ENCODE measurements at places on chromosomes 11 and 22.

GRCh38 chr22:10741210-10741609 lies 4786.8 kb upstream of the OR11H1 start:
- DNase-seq = no peak

GRCh38 chr11:89436071-89436470 lies 55.1 kb downstream of the NOX4 start:
- no peak for DNase-seq

- DNase-seq = no peak
These were observed 72.1 kb downstream of the BRD1 start for GRCh38 chr22:49755631-49756001.

- no peak for DNase-seq
These were observed 4.8 kb upstream of the CASTOR1 start for GRCh38 chr22:30294066-30294465.

- no peak for DNase-seq
These were observed 45.5 kb upstream of the GLYATL1B start for GRCh38 chr11:59040607-59041006.

DNA sequence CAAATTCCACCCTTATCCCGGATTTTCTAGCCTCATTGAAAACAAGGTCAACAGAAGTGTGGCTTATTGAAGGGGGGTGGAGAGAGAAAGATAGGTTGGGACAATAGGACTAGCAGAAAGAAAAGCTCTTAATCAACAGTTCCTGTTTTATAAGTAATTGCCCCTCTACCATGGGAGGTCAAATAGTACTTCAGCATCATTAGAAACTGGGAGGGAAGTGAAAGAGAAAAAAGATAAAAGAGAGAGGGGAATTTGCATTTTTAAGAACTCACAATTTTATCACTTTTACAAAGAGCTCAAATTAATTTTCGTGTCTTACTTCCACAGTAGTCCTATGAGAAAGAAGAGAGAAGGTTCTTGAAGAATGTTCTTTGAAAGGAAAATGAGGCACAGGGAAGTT lies 89.2 kb downstream of the AMOTL1 start:
- no peak for DNase-seq

GRCh38 chr22:44092636-44093220 lies 68.6 kb downstream of the PARVB start:
- DNase-seq = no peak

DNA sequence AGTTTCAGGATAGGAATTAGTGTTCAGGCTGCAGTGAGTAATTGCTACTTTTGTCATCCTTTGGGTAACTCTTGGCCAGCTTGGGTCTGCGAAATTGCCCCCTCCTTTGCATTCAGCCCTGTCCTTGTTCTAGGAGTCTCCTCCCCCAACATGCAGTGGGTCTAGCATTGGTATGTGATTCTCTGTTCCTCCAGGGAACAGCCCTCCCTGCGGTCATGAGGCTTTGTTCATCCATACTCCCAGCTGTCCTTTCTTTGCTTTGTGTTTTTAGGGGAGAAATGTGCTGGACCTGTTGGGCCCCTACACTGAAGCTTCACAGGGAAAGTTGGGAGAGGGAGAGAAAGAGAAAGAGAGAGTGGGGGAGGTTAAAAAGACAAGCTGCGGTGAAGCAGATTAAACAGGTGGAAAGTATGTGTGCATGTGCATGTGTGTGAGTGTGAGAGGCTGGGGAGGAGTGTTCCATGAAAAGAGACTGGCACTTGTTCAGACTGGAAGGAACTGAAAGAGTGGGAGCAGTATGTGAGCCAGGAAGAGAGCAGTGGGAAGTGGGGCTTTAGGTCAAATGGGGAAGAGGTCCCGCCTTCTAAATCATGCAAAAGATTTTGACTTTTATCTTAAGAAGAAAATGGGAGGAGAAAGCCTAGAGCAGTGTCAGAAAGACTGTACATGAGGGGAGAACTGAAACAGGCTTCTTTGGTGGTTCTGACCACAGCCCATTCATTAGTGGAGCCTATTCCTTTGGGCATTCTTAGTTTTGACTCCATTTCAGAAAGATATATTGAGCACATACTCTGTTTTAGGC lies 17.9 kb upstream of the SESN3 start:
- DNase-seq = no peak

DNA sequence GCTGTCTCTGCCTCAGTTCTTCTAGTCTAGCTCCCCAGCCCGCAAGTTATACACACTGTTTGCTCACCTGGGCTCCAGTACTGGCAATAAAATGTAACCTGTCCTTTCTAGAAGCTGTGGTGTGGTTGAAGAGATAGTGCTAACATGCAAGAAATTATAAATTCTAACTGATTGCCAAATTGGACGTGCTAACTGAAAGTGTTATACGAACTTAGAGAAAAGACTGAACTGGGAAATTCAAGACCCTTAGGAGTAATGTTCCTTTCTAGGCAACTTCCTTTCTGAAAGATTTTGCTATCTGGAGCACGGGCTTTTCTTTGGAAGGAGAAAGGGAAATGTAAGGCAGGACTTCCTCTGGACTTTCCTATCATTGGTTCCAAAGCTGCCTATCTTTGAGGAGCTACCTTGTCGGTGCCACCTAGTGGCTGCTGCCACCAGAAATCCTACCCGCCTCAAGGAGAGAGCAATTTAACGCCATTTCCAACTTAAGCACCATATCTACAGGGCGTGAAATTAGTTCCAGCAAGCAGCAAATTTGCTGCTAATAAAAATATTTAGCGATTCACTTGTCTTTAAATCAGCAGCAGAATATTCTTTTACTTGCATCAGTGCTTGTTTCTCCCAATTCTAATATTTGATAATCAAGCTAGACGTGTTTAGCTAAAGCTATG lies 12.7 kb upstream of the TMEM218 start:
- DNase-seq = no peak

DNA sequence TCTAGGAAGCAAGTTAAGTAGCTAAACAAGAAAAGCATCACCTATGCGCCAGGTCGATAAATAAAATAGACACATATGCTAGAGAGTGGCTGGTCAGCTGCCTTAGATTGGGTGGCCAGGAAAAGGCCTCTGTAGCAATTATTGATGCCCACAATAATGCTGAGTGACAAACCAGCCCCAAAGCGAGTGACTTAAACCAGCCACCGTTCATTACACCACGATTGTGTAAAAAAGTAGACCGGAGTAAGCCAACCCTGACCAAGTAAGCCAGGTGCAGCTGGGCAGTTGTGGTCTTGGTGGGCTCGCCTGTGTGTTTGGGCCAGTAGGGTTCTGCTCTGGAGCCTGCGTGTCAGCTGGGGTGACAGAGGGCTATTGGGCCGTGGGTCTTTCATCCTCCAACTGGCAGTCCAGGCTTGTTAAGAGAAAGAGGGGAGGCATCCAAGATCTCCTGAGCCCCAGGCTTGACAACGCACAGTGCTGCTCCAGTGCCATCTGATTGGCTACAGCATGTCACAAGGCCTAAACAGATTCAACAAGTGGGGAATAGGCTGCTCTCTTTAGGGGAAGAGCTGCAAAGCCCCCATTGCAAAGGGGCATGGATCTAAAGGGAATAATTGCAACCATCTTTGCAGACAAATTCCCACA lies 100.4 kb upstream of the PARVA start:
- no peak for DNase-seq

DNA sequence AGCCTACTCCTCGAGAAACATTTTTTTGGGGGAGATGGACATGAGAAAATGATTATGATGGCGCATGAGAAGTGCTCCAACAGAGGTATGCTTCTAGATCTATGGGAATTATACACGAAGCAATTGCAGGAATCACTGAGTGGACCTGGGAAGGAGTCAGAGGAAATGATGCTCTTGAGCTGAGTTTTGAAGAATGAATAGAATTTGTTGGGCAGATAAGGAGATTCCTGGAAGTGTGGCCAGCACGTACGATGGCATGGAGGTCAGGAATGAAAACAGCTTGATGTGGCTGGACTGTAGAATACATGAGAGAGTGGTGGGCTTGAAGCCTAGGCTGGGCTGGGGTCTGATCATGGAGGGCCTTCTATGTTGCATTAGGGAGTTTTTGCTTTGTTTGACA lies 31.7 kb downstream of the ADAMTS15 start:
- DNase-seq = no peak

DNA sequence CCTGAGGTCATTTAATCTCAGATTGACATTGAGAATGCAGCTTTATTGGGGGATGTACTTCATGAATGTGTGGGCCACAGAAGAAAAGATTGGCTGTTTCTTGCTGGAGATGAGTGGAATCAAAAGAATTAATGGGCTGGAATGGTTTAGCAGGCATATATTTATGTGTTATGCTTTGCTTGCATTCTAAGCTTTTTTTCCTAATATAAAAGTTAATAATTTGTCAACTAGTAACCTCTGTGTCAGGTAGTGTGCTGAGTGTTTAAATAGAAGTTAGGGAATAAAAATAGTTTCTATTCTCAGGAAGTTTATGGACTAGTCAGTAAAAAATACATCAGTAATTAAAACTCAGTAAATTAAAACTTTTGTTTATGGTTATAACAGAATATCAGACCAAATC lies 67.4 kb upstream of the PRODH start:
- DNase-seq = no peak

- no peak for DNase-seq
These were observed 89.3 kb upstream of the CEP126 start for GRCh38 chr11:101825531-101825930.

DNA sequence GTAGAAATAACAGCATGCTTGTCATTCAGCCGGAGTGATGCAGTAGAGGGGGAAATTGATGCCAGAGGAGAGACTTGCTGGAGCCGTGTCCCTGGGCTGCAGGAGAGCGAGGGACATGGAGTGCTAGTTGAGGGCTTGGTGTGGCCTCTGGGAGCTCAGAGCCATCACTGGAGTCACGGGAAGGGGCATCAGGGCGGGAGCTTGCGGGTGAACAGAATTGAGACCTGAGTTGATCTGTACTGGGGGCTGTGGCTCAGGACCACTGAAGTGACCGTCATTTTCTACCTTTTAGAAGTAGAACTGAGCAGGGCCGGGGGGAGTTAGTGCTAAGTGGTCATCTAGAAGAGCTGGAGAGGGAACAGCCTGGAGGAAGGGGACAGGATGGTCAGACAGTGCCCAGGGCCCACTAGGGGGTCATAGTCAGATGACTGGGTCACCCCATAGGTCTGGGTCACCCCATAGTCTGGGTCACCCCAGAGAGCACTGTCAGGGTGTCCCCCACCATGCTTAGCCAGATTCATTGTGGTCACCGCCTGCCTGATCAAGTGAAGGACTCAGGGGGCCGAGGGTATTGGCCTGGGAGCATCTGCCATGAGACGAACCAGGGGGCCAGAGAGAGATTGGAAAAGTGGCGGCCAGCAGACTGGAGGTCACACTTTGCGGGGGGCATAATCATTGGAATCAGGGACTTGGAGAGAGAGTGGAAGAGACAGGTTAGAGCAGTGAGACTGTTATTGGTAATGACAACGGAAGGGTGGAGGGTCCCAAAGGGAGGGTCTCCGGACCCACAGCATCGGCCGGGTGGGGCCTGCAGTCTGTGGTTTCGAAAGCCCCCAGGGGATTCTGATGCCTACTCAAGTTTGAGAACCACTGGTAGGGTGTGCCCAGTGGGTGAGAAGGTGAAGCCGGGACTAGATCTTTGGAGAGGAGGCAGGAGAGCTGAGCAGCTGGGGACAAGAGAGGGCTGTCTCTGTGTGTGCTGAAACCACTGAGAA lies 15.2 kb downstream of the RIBC2 start:
- no peak for DNase-seq

DNA sequence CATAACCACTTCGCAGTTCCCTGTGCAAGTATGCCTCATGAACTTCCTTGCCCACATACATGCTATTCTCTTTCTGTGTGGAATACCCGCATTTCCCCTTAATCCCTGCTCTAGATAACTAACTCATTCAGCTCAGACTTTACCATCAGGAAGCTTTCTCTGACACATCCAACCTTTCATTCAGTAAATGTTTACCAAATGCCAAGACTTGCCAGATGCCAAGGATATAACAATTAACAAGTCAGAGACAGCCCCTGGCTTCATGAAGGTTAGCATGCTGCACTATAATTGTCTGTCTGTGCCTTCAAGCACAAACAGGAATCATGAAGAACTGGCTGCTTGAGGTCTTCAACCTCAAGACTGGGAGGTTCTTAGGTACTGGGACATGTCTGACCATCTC lies 71.2 kb upstream of the GDPD4 start:
- no peak for DNase-seq

- no peak for DNase-seq
These were observed 256.0 kb upstream of the B3GAT1 start for GRCh38 chr11:134668076-134668475.

DNA sequence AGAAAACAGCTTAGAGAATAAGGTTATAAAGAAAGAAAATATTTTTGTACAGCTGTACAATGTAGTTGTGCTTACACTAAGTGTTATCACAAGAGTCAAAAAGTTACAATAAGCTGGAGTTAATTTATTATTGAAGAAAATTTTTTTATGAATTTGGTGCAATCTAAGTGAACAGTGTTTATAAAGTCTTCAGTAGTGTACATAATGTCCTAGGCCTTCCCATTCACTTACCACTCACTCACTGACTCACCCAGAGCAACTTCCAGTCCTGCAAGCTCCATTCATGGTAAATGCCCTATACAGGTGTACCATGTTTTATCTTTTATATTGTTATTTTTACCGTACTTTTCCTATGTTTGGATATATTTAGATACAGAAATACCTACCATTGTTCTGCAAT lies 34.7 kb downstream of the GDPD4 start:
- DNase-seq = no peak

DNA sequence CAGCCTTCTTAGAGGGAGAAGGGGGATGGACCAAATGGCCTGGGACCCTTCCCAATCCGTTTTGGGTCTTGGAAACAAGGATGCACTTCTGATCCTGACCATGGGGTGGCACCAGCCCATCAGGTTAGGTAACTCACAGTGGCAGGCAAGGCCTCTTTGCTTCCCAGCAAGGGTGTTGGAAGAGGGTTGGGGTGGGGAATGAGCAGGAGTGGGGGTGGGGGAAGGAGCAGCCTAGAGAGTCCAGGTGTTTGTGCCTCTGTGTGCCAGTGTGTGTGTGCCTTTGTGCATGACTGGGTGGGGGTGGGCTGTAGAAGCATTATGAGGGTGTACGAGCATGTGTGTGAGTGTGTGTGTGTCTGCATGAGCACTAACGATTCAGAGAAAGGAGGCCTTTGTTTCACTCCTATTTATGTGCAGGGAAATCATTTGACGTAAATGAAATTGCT lies 213.1 kb downstream of the INSC start:
- DNase-seq = no peak

GRCh38 chr11:130480711-130481140 lies 32.3 kb downstream of the ADAMTS15 start:
- DNase-seq = no peak

DNA sequence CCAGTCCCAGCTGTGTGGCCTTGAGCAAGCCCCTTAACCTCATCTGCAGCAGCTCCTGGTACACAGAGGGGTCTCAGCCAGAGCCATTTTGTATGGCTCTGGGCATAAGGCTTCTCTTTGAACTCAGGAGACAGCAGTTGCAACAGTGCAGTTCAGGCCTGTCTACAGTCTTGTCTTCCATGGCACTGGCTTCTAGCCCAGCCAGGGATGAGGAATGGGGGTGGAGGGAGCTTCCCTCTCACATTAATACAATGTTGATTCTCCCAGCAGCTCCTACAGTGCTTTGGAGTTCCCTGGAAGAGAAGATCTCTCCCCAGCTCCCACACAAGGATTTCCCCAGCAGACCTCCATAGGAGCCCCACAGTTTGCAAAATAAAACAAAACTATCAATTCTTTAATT lies 350.2 kb downstream of the BUD13 start:
- DNase-seq = no peak

- no peak for DNase-seq
These were observed 116.4 kb downstream of the ZNF280B start for GRCh38 chr22:22392131-22392530.
